ENCODE measurements at places on chromosomes 13 and 19. TPM values are rescaled to one million over a fixed set of nuclear protein-coding genes. Genes with fewer than 3 reads are reported as not detected.

The CBLC gene
- total RNA-seq, result 42.2 TPM

The ZNF541 gene
- total RNA-seq, result not detected

The ZNF177 gene
- 0.98 TPM for total RNA-seq

DNA sequence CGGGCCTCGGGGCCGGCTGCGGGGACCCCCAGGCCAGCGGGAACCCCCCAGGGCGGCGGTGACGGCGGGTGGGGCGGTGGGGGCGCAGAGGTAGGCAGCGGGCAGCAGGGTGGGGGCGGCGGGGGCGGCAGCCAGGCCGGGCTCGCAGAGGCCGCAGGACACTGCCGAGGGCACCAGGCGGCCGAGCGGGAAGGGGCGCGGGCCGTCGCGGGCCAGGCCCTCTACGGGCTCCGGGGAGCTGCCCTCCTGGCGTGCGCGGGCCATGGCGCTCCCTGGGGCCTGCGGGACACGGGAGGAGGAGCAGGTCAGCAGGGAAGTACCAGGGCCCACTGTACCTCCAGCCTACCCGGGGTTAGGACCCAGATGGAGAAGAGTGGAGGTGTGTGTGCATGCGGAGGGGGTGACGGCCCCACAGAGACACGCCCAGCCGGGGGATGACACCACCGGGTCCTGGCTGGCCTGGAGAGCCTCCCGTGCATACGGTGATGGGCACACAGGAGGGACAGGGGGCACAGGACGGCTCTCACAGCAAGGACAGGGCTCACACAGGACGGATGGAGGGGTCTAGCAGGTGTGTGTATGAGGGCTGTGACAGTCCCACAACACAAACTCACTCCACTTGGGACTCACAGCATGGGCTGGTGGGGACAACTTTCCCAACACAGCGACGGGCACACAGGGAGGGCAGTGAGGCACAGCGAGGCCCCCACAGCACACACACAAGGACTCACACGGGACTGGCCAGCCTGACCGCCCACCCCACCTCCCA lies 2.6 kb downstream of the BBC3 start:
- DNase-seq, result no peak

DNA sequence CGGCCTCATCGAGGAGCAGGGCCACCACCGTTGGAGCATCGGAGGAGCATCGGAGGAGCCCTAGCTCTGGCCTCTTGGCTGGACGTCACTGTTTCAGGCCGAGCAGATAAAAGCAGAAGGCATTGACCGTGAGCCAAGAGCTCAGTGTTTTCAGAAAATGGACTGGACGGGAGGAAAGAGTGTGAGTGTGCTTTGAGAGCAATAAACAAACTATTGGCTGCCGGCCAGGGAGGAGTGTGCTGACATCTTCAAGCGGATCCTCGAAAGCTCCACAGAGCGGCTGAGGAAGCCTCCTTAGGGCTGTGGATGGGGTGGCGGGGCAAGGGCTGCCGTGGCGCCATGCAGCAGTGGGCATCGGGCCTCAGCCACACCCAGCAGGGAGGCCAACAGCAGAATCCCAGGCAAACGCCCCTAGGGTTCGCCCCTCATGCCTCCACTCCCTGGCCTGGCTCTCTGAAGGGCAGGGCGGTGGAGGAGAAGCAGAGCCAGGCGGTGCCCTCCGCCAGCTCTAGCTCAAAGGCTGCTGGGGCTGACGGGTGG lies 41.8 kb downstream of the IRS2 start:
- DNase-seq, result no peak

DNA sequence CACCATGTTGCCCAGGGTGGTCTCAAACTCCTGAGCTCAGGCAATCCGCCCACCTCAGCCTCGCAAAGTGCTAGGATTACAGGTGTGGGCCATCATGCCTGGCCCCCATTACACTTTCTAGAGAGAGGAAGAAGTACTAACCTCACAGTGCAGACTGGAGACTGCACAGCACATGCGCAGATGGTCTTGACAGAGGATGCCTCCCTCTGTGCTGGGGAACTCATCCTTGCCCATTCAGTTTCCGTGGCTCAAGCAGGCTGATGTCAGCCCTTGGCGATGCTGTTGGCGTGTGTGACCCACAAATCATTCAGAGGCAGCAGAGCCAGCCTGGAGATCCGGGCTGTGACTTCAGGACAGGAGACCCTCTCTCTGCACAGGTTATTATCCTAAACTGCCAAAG lies 14.6 kb upstream of the FFAR2 start:
- DNase-seq, result no peak

DNA sequence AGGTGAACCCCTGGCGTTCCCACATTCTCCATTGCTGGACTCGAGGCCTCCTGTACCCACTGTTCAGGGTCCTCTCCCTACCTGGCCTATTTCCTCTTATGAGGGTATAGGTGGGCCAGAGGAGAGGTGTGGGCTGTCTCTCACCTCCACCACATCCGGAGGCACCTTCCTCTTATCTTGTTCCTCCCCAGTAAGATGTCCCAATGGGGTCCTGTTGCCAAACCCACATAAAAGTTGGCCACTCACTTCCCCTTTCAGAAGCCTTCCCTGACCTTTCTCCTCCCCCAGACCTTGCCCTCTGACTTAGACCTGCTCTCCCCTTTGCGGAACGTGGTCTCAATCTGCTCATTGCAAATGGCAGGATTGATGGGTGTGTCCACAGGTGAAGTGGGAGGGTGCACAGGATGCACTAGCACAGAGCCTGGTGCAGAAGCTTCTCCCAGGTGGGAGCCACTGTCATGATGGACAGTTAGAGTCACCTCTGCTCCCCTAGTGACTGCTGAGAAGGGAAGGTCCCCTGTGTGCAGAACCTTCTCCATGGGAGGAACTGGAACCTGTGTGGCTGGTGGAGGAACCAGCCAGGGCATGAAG lies 1.3 kb downstream of the CYP4F3 start:
- peak; percentile 67 for DNase-seq

DNA sequence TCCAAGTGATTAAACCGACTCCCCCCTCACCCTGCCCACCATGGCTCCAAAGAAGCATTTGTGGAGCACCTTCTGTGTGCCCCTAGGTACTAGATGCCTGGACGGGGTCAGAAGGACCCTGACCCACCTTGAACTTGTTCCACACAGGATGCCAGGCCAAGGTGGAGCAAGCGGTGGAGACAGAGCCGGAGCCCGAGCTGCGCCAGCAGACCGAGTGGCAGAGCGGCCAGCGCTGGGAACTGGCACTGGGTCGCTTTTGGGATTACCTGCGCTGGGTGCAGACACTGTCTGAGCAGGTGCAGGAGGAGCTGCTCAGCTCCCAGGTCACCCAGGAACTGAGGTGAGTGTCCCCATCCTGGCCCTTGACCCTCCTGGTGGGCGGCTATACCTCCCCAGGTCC lies 2.0 kb downstream of the APOE start:
- no peak for DNase-seq

GRCh38 chr19:46904114-46905060 lies 43.6 kb downstream of the ARHGAP35 start:
- no peak for DNase-seq

- no peak for DNase-seq
Observed at GRCh38 chr13:28117689-28118377, 17.5 kb upstream of the FLT3 start.

The FFAR1 gene
- not detected for total RNA-seq

- DNase-seq, result no peak
Observed at GRCh38 chr19:43642531-43642930, 2.9 kb upstream of the CADM4 start.
